Cortex of kidney (tissue), 1 donor: ENCODE measurements at places on chromosomes 6 and 20.

- no peak for DNase-seq
Measured at GRCh38 chr6:116287689-116288282, 8.1 kb upstream of the TSPYL1 start.

DNA sequence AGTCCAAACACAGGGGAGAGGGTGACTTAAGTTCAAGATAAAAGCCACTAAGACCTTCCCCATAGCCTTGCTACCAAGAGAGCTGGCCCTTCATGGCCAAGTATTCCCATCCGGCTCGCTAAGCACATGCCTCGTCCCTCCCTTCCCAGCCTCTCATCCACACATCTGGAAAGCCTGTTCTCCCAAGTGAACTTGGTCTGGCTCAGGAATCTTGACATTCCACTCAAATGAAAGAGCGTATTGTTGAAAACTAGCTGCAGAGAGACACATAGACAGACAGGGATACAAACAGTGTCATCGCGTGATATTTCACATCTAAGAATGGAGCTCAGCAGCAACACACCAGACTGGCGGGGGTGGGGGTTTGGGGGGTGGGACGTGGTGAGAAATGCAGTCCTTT, 182.8 kb upstream of the FOXQ1 start:
- DNase-seq: no peak

- DNase-seq: no peak
Measured at GRCh38 chr6:14743474-14744211, 502.2 kb upstream of the JARID2 start.

GRCh38 chr6:169326067-169326799, 72.6 kb upstream of the THBS2 start:
- DNase-seq: no peak

GRCh38 chr6:85676086-85676729, 33.5 kb upstream of the SYNCRIP start:
- no peak for DNase-seq
